ENCODE measurements at places on chromosomes 5 and 9.

- no peak for DNase-seq
Observed at GRCh38 chr5:53091289-53091688, 18.3 kb downstream of the MOCS2 start.

GRCh38 chr5:59863777-59864176 is 29.7 kb downstream of the PDE4D start:
- DNase-seq = no peak

GRCh38 chr5:142403583-142403982 is 78.8 kb upstream of the SPRY4 start:
- no peak for DNase-seq

- no peak for DNase-seq
Observed at GRCh38 chr9:94627287-94627686, 12.0 kb downstream of the FBP1 start.

- DNase-seq = no peak
Observed at GRCh38 chr5:28468166-28468565, 1429.8 kb upstream of the CDH9 start.

DNA sequence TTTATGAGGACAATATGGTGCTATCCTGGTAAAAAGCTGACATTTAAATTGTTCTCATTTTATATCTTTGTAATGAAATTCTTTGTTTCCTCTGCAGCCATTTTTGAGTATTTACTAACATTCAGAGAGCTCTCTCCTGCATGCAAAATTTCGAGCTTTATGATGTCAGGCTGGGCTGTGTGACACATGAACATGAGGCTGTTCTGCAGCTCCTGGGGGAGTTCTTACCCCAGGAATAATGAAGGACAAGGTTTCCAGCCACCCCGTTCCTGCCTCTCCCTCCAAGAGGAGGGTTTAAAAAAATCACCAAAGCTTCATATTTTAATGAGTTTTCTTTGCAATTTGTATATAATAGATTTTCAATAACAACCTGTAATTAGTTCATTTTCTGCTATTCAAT is 252.4 kb downstream of the HSPA4 start:
- DNase-seq = no peak

GRCh38 chr5:150412319-150413175 is at the start of gene CD74:
CD74 (minus strand) TSS chr5:150412910; CDS start chr5:150412749, 161 bp downstream.
- peak; percentile 95 for DNase-seq

- no peak for DNase-seq
Observed at GRCh38 chr5:99605904-99606303, 677.1 kb upstream of the CHD1 start.

GRCh38 chr9:14485366-14485765 is 171.4 kb upstream of the NFIB start:
- no peak for DNase-seq

DNA sequence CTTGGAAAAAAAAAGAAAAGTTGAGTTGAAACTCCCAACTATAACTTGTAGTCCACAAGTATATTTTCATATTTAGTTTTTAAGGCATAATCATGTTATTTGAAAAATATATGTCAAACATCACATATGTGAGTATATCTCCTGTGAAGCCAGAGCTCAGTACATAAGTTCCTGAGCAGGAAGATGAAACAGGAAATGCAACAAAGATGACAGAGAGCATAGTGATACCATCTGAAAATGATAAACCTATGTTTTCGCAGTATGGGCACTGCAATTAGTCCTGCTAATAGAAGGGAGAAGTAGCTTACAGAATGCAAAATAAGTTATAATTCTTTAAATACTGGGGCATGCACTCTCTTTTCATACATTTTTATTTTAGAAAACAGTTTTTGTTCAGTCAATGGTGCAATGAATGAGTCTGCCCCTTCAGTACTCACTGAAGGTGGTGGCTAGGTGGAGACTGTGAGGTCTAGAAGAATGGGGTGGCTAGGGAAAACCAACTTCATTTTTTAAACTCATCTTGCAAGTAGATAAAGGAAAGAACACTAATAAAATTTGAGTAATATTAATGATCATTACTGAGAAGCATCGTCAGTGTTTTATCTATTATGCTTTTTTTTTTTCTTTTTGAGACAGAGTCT is 54.1 kb upstream of the FYB1 start:
- no peak for DNase-seq

DNA sequence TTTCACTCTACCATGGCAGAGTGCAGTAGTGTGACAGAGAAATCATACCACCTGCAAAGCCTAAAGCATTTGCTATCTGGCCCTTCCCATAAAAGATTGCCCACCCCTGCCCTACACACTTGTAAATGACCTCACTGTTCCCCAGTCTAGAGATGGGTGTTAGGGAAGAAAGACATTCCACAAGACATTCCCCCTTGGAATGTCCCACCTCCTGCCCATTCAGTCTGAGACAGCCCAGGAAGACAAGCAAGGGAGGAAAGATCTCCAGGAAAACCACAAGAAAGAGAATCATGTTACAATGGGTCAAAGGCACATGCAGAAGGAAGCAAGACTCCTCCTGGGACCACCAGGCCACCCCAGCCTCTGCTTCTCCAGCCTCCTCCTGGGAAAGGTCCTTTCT is 230.0 kb downstream of the AGTPBP1 start:
- no peak for DNase-seq

Data from upper lobe of right lung (tissue), 1 donor.